ENCODE measurements at places on chromosomes 12 and 14.

DNA sequence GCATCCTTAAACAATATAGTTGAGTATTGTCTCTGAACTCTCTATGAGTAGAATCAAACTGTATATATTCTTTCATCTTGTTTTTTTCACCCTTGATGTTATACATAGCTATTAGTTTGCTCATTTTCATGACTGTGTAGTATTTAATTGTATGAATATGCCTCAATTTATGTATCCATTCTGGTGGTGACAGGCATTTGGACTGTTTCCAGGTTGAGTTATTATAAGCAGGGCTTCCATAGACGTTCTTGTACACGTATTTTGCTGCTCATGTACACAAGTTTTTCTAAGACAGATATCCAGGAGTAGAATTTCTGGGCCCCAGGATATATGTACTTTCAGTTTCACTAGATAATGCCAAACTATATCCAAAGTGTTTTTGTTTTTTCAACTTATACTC is 211.4 kb downstream of the NTF3 start:
- no peak for DNase-seq

DNA sequence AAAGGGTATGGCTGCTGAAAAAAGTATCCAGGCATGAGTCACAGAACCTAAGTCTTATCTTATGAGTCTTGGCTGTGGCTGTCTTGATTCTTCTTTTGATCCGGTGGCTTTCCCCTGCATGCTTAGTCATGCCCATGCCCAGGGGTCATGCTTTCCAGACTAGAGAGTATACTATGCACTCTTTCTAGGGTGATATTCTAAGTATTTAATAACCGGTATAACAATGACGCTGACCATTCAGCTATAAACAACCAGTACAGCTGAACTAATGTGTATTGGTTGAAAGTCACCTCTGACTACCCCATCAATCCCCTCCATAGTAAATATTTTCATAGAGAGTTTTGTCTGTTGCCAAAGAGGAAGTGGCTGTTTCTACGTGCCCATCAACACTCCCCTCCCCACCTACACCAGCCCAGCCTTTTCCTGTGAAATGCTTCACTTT is 34.7 kb upstream of the NRXN3 start:
- no peak for DNase-seq

GRCh38 chr12:112615196-112615595 is 176.4 kb upstream of the RPH3A start:
- no peak for DNase-seq

- DNase-seq, result no peak
Measured at GRCh38 chr14:81986005-81986404, 452.4 kb upstream of the SEL1L start.

- no peak for DNase-seq
Measured at GRCh38 chr14:74505831-74506230, 12.3 kb downstream of the ISCA2 start.

- no peak for DNase-seq
Measured at GRCh38 chr12:54381136-54381535, 3.4 kb downstream of the ZNF385A start.

- DNase-seq, result no peak
Measured at GRCh38 chr12:24919346-24920001, 29.4 kb downstream of the BCAT1 start.

DNA sequence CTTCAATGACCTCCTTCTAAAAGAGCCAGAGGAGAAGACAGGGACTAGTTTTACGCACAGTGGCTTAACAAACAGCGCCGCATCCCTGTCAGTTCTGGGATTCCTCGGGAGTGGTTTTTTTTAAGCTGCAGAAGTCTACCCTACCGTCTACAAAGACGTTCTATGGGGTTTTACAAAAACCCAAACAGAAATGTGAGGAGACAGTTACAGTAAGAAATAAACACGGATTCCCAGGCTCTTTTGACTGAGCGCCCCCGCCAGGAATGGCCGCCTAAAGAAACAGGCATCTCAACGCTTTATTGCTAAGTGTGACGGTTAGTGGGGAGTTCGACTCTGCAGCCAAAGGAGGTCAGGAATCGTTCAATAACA is 484 bp downstream of the ALKBH1 start:
- DNase-seq, result no peak

- DNase-seq, result no peak
Measured at GRCh38 chr14:75879031-75879430, 102.8 kb downstream of the TGFB3 start.

DNA sequence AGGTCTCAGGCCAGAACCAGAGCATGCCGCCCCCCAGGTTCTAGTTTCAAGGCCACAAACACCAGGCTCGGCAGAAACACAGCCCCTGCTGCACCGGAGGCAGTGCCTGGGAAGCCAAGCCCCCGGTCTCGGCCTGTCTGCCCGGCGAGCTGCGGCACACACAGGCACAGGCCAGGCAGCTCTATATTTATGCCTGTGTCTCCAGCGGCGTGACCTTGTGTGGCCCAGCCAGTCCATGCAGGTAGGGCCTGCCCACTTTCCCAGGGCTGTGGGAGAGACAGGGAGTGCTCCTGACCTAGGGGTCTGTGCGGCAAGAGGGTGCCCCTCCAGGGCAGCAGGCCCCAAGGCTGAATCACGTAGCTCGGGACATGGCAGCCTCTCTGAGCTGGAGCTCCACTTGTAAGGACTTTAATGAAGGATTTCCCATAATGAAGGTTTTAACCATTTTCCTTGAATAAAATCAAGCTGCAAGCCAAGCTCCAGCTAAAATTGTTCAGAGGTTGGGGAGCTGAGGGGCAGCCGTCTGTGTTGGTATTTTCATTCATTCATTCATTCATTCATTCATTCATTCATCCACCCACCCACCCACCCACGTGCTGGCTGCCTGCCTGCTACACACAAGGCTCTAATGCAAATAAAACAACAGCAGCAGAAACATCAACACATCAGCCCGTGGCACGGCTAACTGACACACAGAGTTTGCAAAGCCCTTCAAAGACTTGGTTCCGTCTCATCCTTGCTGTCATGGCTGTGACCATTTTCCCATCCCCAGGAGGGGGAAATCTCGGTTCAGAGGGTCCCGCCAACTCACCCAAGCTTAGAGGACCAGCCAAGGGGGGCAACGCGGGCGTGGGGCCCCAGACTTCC is 92.0 kb downstream of the RFLNA start:
- no peak for DNase-seq

GRCh38 chr12:988646-989045 is 2.4 kb upstream of the ERC1 start:
- no peak for DNase-seq

- DNase-seq, result no peak
Measured at GRCh38 chr12:65867394-65867793, 43.1 kb downstream of the HMGA2 start.

GRCh38 chr14:104171895-104172294 is 33.5 kb downstream of the KIF26A start:
- no peak for DNase-seq

GRCh38 chr12:72089678-72090077 is 151.0 kb downstream of the TPH2 start:
- DNase-seq, result no peak

DNA sequence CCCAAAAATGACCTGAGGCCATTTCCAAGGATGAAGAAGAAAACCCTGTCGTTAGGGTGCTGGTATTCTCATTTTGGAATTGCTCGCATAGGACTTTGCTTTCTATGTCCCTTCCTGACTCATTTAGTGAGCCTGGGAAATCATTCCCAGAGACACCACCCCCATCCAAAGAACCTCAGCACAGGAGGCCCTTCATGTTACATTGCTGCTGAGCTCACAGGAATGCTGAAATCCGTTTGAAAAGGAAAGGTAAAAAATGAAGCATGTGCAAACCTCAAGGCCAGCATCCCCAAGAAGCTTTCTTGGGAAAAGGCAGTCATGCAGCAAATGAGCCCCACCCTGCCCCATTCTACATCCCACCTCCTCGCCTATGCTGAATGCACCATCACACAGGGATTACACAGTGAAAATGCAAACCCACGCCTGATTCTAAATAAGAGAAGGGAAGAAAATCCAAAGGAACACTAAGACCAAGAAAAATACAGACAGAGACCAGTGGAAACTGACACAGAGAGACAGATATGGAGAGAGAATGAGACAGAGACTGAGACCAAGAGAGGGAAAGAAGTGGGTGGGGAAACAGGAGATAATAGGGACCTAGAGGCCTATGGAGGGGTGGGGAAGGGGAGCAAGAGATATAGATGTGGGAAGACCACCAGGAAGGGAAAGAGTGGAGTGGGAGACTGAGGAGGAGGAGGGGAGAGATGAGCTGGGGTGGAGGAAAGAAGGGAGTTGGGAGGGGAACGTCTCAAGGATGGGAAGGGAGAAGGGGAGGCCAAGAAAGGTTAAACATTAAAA is 33.5 kb downstream of the NIN start:
- no peak for DNase-seq

DNA sequence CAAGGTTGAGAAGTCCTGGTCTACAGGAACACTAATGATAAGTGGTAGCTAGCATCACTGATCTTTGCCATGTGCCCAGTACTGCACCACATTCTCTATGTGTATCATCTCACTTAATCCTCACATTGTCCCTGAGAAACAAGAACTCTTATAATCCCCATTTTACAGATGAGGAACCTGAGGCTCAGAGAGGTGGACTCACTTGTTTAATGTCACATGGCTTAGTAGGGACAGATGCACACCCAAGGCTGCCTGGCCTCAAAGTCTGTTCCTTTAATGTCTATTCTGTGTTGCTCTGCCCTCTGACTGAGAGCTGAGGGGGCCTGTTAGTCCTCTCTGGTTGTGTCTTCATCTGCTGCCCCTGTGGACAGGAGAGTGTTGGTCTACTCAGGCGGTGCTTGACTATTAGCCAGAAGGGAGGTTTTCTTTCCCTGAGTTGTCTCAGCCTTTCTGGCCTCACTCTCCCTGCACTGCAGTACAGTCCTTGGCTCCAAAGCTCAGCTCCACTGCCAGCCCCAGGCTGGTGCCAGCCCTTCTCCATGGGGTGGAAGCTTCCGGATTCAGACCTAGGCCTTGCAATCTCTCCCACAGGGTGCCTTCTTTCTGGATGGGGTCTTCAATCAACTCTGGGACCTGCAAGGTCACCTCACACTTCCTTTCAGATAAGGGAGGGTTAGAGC is 4.9 kb upstream of the DYNLL1 start:
- no peak for DNase-seq

GRCh38 chr12:46921048-46921763 is 95.4 kb upstream of the SLC38A4 start:
- DNase-seq, result no peak

GRCh38 chr12:67759829-67760228 is 111.3 kb downstream of the DYRK2 start:
- DNase-seq, result no peak
